ENCODE measurements at places on chromosomes 7 and 10. TPM values are rescaled to one million over a fixed set of nuclear protein-coding genes. Genes with fewer than 3 reads are reported as not detected.

- DNase-seq, result no peak
Measured at GRCh38 chr7:140325600-140325999, 72.7 kb downstream of the SLC37A3 start.

Gene MTG1
- 25.9 TPM for total RNA-seq

GRCh38 chr10:77983384-77984341 is 45.7 kb downstream of the POLR3A start:
- peak; percentile 89 for DNase-seq

GRCh38 chr7:48438206-48438605 is 266.9 kb downstream of the ABCA13 start:
- no peak for DNase-seq

DNA sequence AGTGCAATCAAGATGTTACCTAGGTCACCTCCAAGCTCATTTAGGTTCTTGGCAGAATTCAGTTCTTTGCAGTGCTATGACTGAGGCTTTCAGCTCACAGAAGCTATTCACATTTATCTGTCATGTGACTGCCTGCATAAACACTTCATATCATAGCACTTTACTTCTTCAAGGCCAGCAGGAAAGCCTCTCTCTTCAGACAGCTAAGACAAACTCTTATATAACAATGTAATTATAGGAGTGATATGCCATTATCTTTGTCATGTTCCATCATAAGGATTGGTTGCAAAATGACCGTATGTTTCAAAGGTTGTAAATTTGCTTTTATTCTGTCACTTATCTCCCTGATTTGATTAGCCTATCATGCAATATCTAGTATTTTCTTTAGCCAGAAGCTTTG is 78.8 kb upstream of the TMEM196 start:
- DNase-seq, result no peak
